Left forelimb (tissue), 1 donor: ENCODE measurements at places on chromosomes 6 and 20.
A peak's percentile ranks its signal among the peaks of the same experiment; 100 is the strongest.

DNA sequence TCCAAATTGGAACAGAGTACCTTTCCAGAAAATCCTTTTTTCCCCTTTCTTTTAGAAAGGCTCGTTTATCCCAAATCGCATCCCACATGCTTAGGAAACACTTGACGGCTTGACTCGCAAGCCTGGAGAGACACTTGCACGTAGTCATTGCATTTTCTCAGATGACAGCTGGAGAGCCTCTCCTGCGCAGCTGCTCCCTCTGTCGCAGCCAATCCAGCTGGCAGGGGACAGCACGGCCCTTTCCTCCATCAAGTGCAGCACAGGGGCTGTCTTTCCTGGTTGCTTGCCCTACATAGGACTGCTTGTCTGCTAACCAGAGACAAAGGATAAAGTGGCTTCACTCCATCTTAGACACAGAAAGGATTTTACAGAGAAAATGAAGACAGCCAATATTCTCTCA, 77.6 kb upstream of the RGS17 start:
- peak; percentile 68 for DNase-seq

DNA sequence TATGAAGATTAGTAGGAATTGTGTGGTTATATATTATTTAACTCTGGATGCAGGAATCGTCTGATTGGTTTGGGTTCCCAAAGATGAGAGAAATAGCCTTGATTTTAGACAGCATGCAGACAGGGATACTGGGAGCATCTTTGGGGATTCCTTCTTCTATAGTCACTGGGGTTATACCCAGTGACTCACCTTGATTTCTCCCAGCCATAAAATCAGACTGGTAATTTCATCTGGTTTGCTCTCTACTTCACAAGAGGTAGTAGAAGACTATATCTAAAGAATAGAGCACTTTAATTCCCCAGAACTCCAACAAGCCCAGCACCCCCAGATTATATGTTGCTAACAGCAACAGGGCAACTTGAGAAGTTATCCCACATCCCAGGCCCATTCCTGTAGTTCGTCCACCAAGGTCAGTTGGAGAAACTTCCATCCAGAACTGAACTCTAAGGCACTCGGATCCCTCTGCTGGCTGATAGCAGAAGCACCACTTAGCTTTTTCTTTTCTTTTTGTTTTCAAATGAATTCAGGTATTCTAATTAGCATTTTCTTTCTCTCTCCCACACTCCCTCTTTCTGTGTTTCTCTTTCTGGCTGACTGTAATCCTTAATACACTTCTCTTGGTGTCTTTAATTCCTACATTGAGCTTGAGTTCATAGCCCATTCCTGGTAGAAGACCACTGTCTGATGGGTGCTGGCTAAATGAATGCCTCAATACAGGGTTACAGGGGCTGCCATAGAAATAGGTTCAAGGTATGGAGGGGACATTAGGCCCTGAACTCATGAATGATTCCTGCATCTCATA, 20.4 kb upstream of the EFHC1 start:
- no peak for DNase-seq

DNA sequence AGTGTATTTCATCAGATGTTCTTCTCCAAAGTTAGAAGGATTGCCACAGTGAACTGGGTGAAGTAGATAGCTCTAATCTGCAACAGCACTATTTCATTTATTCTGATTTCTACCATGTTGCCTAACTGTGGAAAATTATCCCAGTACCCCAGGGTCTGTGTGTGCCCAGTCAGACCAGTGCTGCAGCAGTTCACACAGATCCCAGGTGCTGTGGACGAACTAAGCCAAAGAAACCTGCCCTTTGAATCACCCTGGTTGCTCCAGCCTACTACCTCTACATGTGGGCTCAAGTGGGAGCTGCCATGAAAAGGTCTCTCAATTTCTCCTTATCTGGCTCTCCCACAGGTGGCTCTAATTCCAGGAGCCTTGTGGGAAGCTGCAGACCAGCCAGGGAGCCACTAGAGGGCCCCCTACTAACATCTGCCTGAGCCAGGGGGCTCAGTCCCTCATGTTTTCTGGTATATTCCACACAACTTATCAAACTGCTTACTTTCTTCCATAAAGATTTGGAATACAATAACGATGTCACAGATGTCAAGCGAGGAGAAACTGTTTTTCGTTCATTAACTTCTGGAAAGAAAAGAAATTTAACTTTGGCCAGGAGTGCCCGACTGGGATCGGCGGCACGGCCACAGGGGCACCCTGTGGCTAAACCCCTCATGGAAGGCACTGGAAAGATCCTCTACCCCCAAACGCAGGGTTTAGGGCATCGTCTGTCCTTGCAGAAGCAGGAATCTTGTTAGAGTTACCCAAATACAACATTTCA, 31.6 kb upstream of the LY86 start:
- no peak for DNase-seq

DNA sequence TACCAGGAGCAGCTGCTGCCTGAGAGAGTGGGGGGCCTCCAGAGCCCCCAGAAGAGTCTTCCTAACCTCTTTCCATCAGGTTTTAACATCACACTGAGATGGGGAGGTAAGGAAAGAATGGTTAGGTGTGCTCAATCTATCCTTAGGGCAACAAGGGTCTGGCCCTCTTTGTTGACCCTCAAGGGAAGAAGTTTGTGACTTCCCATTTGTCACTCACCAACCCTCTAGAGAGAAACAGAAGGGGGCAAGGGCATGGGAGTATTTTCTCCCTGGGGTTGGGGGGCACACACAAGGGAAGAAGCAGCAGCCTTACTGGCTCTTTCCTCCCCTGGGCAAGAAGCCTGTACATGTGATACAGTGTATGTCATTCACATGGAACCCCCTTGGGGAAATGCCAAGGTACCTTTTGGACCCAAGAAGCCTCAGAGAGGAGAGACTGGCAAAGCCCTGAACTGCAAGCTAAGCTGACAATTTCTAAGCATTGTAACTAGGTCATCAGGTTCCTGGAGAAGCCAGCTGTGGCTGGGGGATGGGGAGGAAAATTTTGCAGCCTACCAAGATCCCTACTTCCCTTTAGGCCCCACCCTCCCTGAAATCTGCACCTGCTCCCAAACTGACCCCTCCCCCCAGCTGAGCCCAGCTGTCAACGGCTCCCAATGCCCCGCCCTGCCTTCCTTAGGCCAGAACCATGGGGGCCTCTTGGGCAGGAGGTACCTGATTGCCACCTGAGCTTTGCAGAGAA, 14.5 kb downstream of the BCL2L1 start:
- DNase-seq = peak; percentile 74

- no peak for DNase-seq
These were observed 142.7 kb downstream of the ARID1B start for GRCh38 chr6:156919814-156920369.

DNA sequence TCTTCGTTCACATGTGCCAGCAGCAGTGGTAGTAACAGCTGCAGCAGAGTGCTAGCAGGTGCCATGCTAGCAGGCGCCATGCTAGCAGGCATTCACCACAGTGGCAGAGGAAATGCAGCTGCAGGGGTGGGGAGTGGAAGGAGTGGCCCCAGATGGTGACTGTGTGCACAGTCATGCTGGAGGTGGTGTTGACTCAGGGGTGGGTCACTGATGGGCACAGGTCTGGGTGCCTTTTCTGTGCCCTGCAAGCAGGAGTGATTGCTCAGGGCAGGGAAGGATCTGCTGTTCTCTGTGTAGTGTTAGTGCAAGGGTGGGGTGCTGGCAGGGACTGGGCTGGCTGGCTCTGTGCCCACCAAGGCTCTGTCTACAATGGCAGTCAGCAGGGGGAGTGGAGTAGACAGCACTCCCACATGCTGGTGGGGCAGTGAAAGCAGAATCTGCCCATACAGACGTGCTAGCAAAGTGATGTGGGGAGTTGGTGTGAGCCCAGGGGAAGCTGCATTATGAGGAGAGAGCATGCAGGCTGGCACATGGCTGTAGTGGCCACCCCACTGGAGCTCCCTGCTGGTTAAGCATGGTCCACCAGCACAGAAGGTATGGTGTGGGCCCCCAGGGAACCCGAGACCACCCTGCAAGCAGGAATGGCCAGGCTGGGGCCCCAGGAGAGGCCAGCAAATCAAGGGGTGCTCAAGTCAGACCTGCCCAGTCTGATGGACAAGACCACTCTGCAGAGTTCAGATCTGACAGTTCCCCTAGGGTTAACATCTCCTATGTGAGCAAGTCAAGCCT, 11.4 kb upstream of the TSPYL4 start:
- no peak for DNase-seq

DNA sequence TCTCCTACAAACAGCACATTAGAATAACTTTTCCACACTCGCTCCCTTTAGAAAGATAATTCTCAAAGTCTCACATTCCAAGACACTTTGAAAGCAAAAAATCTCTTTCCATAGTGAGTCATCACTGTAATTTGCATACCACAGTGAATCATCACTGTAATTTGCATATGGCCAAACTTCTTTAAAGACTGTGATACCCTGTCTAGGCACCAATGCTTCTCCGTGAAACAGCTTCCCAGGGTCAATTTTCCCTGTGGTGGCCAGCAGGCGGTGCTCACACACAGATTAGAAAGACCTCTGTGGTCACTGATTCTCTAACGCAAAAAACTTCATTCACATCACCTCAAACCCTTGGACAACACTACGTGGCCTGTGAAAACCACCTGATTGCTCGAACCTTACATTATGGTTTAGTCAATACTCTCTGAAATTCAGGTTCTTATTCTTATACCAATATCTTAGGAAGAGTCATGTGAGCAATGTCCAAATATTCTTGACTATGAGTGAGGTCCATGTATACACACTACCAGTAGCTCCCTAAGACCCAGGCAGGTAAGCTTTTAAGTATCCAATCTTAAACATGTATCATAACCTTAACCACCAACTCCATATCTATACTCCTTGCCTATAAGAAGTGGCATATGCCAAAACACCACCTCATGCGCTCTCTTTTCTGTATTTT, 78.5 kb upstream of the PHACTR1 start:
- DNase-seq = no peak

DNA sequence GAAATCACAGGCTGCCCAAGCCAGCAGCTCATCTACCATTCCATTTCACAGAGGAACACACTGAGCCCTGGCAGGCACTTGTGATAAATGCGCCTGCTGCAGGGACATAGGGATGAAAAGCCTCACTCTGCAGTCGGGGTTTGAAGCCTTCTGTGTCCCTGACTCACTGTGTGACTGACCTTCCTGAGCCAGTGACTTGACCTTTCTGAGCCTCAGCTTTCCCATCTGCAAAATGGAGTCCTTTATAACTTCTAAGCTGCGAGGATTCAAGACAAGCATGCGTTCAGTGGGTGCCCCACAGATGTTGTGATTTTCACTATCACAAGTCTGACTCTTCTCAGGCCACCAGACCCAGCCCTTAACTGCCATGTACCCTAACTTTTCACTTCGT, 5.5 kb downstream of the TGM2 start:
- no peak for DNase-seq

- DNase-seq = no peak
These were observed 313.2 kb downstream of the HIVEP2 start for GRCh38 chr6:142631517-142632385.

GRCh38 chr6:32492351-32492750, 37.7 kb downstream of the HLA-DRB5 start:
- no peak for DNase-seq

- no peak for DNase-seq
These were observed 649 bp upstream of the LRRC73 start for GRCh38 chr6:43510827-43511163.

- DNase-seq = no peak
These were observed 5.1 kb downstream of the CCR6 start for GRCh38 chr6:167127785-167128531.

DNA sequence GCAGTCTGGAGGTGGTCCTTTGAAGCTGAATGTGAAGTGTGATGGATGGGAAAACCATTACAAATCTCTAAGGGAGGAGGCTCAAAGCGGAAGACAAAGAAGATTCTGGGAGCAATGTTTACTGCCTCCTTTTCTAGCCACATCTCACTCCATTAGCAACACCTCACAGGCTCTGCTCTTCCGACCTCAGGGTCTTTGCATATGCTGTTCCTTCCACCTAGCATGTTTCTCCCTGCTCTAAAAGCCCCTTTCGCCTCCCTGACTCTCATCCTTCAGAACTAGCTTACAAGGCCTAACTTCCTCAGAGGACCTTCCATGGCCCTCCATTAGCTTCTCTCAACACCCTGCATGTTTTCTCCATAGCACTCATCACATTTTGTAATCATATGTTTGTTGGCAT, 4.6 kb upstream of the TCP11 start:
- DNase-seq = no peak

DNA sequence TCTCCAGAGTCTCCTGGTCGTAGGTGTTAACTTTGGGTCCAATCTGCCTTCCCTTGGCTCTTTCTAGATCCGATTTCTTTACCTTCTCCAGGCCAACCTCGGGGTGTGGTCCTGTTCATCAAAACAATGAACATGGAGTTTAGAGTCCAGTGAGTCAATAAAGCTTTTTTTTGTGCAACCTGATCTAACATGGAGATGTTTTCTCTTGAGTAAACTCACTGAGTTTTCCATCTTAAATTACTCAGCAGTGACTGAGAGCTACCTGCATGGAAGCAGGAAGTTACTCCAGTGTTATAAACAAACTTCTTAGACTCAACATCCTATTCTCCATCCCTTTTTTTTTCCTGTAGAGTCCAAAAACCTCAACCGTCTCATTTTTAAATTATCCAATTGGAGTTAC, 14.9 kb upstream of the SLC22A1 start:
- no peak for DNase-seq

DNA sequence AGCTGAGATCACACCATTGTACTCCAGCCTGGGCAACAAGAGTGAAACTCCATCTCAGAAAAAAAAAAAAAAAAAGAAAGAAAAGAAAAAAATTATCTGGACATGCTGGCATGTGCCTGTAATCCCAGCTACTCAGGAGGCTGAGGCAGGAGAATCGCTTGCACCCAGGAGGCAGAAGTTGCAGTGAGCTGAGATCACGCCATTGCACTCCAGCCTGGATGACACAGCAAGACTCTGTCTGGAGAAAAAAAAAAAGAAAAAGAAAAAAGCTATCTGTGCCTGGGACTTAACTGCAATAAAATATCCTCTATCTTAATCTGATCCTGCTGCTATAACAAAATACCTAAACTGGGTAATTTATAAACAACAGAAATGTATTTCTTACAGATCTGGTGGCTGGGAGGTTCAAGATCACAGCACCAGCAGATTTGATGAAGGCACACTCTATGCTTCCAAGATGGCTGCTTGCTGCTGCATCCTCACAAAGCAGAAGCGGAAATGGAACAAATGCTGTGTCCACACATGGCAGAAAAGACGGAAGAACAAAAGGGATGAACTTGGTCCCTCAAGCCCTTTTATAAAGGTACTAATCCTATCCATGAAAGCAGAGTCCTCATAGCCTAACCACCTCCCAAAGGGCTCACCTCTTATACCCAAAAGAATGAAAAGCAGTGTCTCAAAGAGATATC, 273.3 kb upstream of the JARID2 start:
- DNase-seq = no peak

DNA sequence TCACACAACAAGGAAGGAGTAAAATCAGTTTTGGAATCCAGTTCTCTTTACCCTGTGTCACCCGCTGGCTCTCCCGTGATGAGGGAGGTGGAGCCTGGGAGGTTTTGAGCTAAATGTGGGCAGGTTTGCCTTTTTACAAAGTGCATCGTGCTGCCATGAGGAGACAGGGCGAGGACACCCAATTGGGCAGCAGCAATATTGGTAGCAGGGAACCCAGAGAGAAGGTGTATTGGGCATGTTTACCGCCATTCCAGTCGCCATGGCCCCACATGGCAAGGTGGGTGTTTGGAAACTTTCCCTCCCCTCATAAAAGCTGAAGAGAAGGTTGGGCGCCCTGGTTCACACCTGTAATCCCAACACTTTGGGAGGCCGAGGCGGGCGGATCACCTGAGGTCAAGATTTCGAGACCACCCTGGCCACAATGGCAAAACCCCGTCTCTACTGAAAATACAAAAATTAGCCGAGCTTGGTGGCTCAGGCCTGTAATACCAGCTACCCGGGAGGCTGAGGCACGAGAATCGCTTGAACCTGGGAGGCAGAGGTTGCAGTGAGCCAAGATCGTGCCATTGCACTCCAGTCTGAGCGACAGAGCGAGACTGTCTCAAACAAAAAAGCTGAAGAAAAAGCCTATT, 3.5 kb upstream of the UBE2V1 start:
- no peak for DNase-seq
